ENCODE measurements at places on chromosomes 16 and 17.
A peak's percentile ranks its signal among the peaks of the same experiment; 100 is the strongest.

- no peak overlapping the region for H3K27ac ChIP-seq
- H3K4me3 ChIP-seq, result no peak overlapping the region
- H3K4me1 ChIP-seq, result peaks cover 36% of the 10 kb centered on the region
- no peaks in the 10 kb centered on the region for H3K36me3 ChIP-seq
- peaks cover 26% of the 10 kb centered on the region for H3K27me3 ChIP-seq
These were observed 6.5 kb downstream of the SPNS2 start for GRCh38 chr17:4505187-4505586.

GRCh38 chr16:52718046-52718445 lies 171.1 kb upstream of the TOX3 start:
- H3K4me3 ChIP-seq, result no peak overlapping the region
- no peak for DNase-seq
- H3K27ac ChIP-seq, result no peak overlapping the region

DNA sequence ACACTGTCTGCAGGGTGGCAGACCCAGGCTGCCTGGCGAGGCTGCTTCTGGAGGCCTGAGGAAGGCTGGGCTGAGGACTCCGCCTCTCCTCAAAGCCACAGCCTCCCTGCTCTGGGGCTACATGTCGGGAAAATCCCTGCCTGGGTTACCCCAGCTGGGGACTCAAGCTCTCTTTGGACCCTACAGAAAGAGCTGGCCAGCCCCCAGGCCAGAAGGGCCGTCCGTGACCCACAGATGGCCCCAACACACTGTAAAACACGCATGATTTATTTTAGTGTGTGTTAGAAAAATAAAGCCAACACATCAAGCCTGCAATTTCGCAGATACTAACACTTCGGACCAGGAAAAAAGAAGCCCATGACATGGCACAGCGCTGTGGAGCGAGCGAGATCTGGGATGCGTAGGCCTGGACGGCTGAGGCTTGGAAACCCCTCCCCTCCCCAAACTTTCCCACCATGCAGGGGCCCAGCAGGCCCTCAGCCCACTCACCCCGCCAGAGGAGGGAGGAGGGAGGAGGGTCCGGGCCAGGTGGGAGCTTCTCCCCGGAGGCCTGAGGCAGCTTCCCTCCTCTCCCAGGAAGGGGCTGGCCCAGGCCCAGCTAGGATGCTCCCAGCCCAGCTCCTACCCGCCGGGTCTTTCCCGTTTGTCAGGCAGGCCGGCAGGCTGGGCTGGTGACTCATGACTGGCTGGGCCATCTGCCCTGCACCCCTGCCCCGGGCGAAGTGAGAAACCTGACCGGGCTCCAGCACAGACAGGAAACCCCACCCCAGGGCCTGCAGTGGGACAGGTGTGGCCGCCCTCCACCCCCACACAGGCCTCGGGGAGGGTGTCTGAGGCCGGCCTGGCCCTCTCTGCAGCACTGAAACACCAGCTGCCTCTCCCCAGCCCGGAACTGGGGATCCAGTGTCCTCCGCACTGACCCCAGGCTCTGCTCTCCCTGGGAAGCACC lies 34.1 kb upstream of the SLC38A10 start:
- peaks cover 10% of the 10 kb centered on the region for H3K27me3 ChIP-seq
- no peak overlapping the region for H3K27ac ChIP-seq
- H3K36me3 ChIP-seq, result no peaks in the 10 kb centered on the region
- H3K4me3 ChIP-seq, result no peak overlapping the region

DNA sequence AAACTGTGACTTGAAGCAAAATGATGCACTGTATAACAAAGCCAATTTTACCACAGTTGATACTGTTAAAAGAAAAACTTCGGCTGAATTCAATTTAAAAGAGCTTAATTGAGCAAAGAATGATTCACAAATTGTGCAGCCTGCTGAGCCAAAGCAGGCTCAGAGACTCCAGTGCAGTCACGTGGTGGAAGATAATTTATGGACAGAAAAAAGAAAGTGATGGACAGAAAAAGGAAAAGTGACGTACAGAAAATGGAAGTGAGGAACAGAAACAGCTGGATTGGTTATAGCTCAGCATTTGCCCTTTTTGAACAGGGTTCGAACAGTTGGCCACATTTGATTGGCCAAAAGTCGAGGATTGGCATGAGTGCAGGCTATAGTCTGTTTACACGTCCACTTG lies 25.7 kb downstream of the ZSWIM7 start:
- peaks cover 14% of the 10 kb centered on the region for H3K27me3 ChIP-seq
- no peaks in the 10 kb centered on the region for H3K4me1 ChIP-seq
- H3K4me3 ChIP-seq, result no peak overlapping the region

DNA sequence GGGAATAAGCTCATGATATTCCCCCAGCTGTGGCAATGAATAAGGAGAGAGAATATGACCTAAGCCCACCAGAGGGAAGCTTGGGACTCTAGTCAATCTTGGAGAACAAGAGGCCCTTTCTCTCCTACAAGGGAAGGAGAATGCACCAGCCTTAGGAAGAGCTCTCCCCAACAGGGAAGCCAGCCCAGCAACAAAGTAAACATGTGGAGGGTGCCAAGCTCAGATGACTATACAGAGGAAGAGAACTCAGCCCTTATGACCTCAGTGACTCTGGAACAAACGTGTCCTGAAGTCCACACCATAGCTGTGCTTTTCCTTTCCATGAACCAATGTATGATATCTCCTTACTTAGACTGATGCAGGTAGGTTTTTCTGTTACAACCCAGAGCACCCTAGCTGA lies 219.7 kb downstream of the GSG1L start:
- no peaks in the 10 kb centered on the region for H3K4me1 ChIP-seq
- H3K27me3 ChIP-seq, result peaks cover 3% of the 10 kb centered on the region
- H3K27ac ChIP-seq, result no peak overlapping the region

- H3K27ac ChIP-seq, result no peak overlapping the region
- DNase-seq, result peak; percentile 53
- H3K4me1 ChIP-seq, result peaks cover 39% of the 10 kb centered on the region
- no peaks in the 10 kb centered on the region for H3K36me3 ChIP-seq
These were observed 5.9 kb upstream of the XYLT1 start for GRCh38 chr16:17476414-17477259.

GRCh38 chr16:84062734-84063640 lies 20.4 kb upstream of the SLC38A8 start:
- DNase-seq, result peak; percentile 71
- peaks cover 3% of the 10 kb centered on the region for H3K4me1 ChIP-seq
- no peak overlapping the region for H3K27ac ChIP-seq
- H3K4me3 ChIP-seq, result no peak overlapping the region
- no peaks in the 10 kb centered on the region for H3K27me3 ChIP-seq
- peaks cover 58% of the 10 kb centered on the region for H3K36me3 ChIP-seq

DNA sequence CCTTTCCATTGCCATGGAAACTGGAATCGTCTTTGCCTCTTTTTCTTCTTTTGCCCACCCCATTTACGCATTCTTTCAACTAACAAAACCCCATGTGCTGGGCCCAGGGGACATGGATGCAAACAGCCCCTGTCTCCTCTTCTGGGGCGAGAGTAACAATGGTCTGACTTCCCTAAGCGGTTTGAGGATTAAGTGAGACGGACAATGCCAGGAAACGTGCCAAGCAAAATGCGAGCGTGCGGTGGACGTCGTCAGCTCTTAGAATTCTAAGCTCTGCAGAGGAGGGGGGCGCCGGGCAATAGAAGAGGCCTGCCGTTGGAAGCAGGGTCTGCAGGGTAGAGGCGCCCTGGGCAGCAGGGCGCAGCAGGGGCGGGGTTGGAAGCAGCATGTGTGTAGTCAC lies 42.4 kb upstream of the JPH3 start:
- no peaks in the 10 kb centered on the region for H3K4me1 ChIP-seq
- no peak overlapping the region for H3K27ac ChIP-seq
- H3K27me3 ChIP-seq, result peaks cover 5% of the 10 kb centered on the region
- no peaks in the 10 kb centered on the region for H3K36me3 ChIP-seq
- no peak overlapping the region for H3K4me3 ChIP-seq

DNA sequence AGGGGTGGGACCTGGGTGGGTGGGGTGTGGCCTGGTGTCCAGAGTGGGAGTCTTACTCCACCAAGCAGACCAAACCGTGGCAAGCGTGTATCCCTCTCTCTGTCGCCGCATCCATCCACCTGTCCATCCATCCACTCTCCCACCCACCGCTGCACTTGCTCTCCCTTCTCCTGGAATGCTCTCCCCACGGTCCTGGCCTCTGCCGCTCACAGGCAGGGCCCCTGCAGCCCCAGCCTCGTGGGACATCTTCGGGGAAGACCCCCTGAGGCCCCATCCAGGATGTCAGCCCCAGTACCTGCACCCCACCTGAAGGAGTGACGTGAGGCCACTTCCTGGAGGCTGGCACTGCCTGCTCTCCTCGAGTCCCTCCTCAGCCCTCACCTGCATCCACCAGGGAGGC lies 189.5 kb upstream of the GSE1 start:
- peaks cover 2% of the 10 kb centered on the region for H3K4me1 ChIP-seq
- DNase-seq, result no peak
- H3K27ac ChIP-seq, result no peak overlapping the region
- H3K4me3 ChIP-seq, result no peak overlapping the region
- no peaks in the 10 kb centered on the region for H3K36me3 ChIP-seq

Data from activated CD4-positive, alpha-beta memory T cell treated with anti-CD3 and anti-CD28 coated beads, Interleukin-2, amount 10 ng/mL, durations not matched to agents 7 days and 5 days (primary cell).